ENCODE measurements at places on chromosomes 6 and 20.

DNA sequence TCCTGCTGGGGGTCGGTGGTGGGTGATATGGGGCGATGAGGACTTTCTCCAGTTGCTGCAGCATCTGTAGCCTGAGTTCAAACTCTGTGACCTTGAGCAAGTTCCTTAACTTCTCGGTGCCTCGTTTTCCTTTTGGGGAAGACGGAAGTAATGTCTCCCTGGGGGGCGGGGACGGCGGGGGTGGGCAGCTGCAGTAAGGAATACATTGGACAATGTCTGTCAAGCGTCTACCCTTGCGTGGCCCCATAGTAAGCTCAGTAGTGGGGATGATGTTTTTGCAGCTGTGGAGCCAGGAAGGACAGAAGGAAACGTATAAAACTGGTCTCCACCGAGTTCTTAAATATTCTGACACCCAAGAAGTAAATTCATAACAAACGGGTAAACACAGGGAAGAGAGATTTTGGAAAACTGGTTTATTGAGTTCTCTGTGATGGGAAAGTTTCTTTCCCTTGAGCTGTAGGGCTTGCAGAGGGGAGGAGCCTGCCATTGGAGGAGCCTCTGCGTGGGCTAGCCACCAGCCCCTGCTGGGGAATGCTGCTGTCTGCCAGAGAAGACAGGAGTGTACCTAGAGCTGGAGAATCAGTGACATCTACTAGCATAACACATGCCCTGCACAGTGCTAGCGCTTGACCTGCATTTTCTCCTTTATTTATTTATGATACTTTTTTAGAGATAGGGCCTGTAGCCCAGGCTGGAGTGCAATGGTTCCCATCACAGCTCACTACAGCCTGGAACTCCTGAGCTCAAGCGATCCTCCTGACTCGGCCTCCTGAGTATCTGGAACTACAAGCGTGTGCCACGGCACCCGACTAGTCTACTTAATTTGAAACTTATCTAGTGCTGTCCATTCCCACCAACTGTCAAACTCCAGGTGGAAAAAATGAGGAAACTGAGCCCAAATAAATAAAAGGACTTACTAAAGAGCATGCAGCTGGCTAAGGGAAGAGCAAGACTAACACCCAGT, 1.2 kb upstream of the ACSS1 start:
- no peak for DNase-seq

- no peak for DNase-seq
Observed at GRCh38 chr20:48735112-48735511, 92.7 kb downstream of the PREX1 start.

- no peak for DNase-seq
Observed at GRCh38 chr6:76230711-76231110, 158.2 kb upstream of the IMPG1 start.

DNA sequence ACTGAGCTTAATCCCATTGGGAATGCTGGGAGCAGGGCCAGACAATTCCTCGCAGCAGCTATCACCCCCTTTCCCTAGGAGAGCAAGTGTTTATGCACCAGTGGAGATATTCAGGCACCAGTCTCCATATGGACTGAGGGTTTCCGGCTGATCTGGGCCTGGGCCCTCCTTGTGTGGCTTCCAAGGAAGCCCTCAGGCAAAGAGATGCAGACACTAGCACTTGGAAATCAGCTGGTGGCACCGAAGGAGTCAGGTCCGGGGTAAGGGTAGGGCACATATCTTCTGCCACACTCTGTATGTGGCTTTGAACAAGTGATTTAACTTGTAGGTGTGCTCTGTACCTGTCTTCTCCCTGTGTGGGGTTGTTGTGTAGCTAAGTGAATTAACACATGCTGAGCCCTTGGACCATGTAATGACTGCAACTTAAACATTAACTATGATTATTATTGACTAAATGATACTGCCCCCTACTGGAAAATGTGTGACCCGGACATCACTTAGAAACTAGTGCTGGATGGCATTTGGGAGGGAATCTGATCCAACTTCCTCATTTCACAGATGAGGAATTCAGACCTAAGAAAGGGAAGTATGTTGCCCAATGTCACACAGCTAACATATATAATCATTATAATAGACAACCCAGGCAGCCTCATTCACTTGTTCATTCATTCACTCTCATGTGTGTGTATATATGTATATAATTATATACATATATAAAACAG, 19.3 kb upstream of the WFDC2 start:
- DNase-seq = peak; percentile 45

DNA sequence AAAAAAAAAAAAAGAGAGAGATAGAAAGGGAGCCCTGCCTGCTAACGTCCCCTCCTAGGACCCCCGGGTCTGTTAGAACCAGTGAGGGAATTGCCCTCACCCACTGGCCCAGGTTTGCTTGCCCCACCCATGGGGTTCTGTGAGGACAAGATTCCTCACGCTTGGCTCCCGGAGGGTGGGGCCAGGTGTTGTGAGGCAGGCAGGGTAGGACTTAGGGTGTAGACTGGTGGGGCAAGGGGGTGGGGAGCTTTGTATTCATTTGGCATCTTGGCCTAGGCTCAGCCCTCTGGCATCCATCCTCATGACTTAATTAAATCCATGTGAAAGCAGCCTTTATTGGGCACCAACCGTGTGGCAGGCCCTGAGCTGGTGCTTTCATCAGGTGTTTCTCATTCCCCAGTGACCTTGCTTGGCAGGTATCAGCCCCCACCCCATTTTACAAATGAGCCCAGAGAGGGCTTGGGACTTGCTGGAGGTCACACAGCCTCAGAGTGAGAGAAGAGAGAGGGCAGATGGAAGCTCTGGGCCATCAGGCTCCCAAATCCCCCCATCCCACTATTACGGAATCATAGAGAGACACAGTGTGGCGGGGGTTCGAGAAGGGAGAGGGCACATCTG, 19.0 kb downstream of the RAB44 start:
- no peak for DNase-seq

GRCh38 chr20:5660346-5660745, 89.9 kb upstream of the SHLD1 start:
- no peak for DNase-seq

GRCh38 chr6:11120271-11121005, 8.9 kb upstream of the ERVFRD-1 start:
- DNase-seq = no peak

DNA sequence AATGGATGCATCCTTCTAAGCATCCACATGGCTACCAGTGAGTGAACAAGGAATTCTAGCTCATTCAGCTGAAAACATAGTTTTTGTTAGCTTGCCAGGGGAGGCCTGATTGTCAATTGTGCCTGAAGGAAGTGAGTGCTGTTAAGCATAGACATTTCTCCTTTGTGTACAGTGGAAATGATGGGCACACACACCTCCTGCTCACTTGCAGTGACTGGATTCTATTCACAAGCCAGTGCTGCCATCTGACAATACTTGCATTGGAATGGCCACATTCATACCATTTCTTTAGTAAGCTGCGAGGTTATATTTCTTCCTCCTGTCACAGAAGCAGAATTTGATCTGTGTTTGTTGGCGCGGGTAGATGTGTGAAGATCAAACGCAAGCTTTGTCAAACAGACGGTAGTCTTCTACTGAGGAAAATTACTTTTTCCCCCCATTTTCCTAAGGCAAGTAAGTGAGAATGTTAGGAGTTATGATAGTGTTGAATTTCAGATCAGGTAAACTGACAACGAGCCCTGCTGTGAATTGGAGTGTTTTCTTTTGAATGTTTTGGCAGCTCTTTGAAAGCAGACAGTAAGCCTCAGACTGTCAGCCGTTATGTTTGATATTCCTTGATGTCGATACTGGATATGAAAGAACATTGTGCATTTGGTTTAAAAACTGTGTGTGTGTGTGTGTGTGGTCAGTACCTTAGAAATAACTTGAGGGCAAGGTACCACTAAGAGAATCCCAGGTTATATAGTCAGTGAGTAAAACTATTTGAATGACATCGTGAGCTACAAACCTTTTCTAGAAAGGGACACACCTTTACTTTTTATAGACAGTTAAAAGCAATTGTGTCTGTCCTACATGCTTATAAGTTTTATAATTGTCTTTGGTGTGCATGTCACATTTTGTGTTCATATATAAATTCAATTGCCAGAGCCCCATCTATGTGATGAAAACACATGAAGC, 84.2 kb upstream of the BMP2 start:
- no peak for DNase-seq

DNA sequence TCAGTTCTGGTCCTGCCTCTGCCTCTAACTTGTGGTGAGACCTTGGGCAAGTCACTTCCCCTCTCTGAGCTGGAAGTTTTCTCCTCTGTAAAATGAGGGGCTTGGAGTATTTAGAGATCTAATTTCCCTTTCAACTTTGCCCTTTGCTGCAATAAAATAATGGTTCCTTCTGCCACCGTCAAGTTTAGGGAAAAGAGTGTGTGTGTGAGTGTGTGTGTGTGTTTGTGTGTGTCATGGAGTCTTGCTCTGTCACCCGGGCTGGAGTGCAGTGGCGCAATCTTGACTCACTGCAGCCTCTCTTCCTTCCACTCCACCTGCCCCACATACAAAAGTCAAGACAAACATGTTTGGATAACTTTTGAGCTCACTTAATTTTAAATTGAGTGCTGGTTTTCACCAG, 39.2 kb upstream of the PIM1 start:
- DNase-seq = no peak

DNA sequence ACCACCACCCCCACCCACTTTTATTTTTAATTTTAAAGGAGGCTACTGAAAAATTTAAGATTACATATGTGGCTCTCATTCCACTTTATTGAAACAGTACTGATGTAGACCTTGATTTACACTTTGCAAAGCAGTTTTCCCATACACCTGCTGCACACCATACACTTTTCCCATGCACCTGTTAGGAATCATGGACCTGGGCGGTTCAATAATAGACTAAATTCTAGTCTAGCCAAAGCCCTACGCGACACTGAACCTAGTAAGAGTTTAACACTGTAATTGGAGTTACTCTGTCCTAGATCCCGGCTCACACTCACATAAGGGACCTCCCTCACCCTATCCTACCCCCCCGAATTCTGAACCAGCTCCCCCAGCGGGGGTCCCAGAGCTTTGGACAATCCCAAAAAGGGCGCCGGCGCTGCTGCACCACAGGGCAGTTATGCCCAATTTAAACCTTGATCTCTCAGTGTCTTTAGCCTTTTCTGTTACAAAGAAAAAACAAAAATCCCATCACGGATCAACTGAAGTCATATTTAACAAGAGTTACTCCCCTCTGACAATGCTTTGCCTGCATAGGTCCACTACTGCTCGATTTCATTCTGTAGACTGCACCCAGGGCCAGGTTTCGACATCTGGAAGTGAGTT, 2.4 kb upstream of the GCLC start:
- DNase-seq = no peak

DNA sequence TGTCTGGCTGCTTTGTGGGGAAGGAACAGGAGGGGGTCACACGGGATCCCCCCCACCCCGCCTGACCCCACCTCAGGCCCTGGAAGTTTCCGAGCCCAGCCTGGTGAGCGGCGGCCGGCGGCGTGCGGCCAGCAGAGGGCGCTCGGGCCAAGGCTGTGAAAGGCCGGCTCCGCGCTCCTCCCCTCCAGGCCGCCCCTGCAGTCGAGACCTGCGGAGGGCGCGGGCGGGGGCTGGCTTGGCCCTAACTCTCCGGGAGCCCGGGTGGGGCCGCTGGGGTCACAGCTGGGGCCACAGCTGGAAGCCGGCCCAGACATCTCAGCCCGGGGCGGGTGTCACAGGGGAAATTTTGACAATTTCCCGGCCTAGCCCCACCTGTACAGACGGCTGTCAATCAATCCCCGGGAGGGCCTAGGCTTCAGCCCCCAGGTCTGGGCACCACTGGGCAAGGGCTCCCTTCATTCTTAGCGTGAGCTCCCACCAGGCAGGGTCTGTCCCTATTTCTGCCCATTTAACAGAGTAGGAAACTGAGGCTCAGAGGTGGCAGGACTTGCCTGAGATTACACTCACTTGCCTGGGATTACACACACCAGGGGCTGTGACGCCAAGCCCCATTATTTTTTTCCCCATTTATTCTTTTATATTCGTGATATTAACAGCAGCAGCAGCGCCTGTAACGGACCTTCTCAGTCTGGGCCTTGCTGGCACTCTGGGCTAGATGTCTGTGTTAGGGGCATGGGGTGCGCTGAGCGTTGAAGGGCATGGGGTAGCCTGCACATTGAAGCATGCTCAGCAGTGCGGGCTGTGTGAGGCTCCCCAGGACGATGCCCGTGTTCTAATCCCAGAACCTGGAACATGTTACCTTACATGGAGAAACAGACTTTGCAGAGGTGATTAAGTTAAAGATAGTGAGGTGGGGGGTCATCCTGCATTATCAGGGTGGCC, 23.0 kb downstream of the ZBP1 start:
- peak; percentile 93 for DNase-seq

- DNase-seq = no peak
Observed at GRCh38 chr20:38970302-38970701, 8.2 kb downstream of the DHX35 start.

DNA sequence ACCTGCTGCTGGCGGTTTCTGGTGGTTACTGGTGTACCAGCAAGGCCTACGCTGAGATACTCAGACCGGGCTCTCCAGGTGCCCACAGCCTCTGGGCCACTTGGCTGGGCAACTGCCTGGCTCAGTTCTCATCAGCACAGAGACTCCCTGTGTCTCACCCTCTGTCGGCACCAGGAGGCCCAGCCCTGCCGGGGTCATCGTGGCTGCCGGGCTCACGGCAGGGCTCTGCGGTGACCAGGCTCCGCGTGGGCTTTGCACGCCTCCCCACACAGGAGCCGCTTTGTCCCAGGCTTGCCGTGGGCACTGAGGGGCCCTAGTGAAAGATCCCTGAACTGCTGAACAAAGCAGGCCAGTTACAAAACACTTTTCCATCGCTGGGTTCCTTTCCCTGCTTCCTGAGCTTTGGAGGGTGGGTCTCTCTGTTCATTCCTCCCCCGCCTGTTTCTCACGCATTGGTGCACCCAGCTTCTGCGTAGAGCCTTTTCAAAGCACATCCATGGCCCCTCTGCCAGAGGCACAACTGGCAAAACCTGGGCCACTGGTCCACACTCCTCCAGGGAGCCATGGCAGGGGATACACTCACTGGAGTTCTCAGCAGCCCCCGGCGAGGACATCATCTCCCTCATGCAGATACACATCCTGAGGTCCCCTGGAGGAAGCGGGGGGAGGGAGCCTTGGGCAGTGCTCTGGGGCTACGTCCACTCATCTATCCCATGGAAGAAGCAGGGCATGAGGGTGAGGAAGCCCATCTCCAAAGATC, 117.0 kb downstream of the NFATC2 start:
- DNase-seq = no peak

DNA sequence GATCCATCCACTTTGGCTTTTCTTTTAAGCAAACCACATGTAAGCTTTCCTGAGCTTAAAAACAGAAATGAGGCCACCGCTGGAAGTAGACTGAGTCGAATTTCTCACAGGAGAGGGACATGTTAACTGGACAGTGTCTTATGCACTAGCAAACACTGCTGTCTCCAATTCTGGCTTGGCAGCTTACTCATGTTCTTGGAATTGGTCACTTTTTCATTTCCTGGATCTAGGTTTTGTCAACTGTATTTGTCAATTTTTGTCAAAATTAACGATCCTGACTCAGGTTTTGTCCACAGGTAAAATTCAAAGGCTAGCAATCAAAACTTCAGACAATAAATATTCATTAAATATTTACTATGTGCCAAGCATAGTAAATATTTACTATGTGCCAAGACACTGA, 601.5 kb downstream of the RNF144B start:
- no peak for DNase-seq

DNA sequence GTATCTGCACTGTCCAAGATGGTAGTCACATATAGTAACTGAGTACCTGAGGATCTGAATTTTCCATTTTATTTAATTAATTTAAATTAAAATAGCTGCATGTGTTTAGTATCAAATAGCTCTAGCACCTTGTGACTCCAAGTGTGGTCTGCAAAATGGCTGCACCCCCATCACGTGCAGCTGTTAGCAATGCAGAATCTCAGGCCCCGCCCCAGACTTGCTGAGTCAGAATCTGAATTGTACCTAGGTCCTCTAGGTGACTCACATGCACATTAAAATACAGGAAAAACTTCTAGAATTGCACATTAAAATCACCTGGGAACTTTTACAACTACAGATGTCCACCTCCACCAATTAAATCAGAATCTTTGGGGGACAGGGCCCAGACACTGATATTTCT, 19.2 kb upstream of the FAM83C start:
- no peak for DNase-seq

All from GM13976 (cell line).